MM.1S (cell line): ENCODE measurements at places on chromosomes 11 and 22.

- DNase-seq, result peak; percentile 90
Measured at GRCh38 chr22:19118329-19118880, 3.8 kb downstream of the DGCR2 start.

- no peak for DNase-seq
Measured at GRCh38 chr11:36270701-36271100, 18.5 kb downstream of the COMMD9 start.

DNA sequence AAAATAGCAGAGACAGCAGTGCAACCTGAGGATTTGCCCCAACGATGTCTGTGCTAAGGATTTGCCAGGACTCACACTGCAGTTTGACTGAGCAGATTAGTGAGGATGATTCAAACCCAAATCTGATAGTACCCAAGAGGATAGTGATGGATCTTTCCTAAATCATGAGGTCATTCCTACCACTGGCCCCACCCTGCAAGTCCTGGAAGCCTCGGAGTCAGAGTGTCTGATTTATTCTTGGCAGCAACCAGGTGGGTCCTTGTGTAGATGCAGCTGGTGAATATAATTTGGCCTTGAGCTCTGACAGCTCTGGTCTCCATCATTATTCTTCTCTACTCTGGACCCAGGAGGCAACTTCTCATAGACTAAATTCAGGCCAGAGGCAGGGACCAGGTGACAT, 179.3 kb upstream of the RAG2 start:
- DNase-seq, result no peak

- no peak for DNase-seq
Measured at GRCh38 chr11:78907636-78908035, 333.0 kb upstream of the NARS2 start.

- no peak for DNase-seq
Measured at GRCh38 chr22:31138126-31138525, 2.2 kb downstream of the PLA2G3 start.

GRCh38 chr11:1308743-1309497, 512 bp downstream of the TOLLIP start:
- DNase-seq, result no peak

GRCh38 chr22:42184852-42185251, 54.2 kb upstream of the CYP2D6 start:
- no peak for DNase-seq

GRCh38 chr11:85874265-85874664, 19.1 kb downstream of the CCDC83 start:
- DNase-seq, result no peak

- no peak for DNase-seq
Measured at GRCh38 chr11:88327462-88328143, 9.9 kb downstream of the CTSC start.

DNA sequence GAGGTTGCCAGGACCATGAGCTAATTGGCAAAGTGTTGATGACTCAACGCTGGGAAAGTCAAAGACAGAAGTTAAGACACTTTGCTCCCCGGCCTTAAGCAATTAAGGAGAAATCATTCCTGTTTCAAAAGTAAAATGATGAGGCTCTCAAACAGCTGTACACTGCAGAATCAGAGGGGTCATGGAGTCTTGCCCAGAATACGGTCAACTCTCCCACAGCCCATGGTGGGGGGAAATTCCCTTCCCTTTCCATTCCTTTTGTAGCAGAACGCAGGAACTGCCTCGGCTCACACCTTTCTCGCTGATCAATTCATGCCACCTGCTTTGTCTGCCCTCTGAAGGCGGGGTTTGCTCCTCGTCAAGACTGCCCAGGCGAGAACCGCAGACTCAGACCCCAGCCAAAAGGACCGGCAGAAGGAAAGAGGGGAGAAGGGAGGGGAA, 52.8 kb downstream of the MN1 start:
- no peak for DNase-seq

GRCh38 chr11:64268893-64269539, 15.4 kb downstream of the BAD start:
- DNase-seq, result peak; percentile 54

DNA sequence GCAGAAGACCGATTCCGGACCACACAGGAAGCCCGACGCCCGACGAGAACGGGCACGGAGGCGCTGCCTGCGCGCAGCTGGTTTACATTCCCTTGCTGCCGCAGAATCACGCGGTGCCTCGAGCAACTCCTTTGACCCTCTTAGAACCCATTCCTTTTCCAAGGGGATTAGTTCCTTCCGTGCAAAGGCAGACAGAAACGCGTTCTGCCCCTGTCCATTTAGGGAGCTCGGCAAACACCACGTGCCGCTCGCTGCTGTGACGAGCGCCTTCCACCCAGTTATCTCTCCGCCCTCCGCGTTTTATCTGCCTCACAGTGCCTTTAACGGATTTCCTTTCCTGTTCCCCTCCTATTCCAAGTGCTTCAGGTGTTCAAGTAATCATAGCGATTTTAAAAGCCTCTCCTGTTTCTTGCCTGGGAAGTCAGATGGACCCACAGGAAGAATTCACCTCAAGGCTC, 24.1 kb upstream of the MICAL3 start:
- DNase-seq, result no peak

- DNase-seq, result no peak
Measured at GRCh38 chr11:64854534-64855502, 10.4 kb upstream of the CDC42BPG start.

DNA sequence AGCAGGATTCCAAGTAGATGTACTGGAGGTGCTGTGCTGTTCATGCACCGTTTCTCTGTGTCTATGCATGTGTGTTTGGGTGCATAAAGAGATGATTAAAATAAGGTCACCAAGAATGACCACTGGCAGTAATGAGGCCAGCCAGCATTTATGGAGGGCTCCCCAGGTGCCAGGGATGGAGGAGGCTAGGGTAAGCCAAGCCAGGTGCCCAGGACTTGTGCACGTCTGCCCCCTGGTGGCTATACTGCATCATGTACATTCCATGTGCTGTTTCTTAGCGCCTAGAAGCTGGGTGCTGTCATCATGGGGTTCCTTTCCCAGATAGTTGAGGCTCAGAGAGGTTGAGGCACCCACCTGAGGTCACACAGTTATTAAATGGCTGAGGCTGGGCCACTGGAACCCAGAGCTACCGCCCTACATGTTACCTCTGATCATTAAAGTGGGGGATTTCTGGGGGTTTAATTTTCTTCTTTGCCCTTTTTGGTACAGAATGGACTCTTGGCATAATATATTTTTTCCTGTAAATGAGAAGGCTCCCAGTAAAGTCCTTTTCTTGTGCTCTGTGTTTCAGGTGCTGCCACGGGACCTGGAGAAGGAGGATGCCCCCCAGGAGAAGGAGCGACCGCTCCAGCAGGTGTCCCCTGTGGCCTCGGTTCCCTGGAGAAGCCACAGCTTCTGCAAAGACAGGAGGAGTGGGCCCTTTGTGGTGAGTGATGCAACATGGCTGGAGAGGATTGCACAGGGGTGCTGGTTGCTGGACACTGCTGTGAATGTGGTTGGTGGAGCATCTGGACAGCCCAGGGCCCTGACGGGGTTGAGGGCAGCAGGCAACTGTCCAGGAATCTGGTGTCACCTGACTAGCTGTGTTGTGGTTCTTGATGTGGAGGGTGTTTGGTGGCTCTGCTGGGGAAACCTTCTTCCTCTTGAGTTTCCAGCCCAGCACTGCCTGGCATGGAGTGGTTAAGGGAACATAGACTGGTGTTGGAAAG, 96.4 kb downstream of the KIAA1671 start:
- DNase-seq, result peak; percentile 70

DNA sequence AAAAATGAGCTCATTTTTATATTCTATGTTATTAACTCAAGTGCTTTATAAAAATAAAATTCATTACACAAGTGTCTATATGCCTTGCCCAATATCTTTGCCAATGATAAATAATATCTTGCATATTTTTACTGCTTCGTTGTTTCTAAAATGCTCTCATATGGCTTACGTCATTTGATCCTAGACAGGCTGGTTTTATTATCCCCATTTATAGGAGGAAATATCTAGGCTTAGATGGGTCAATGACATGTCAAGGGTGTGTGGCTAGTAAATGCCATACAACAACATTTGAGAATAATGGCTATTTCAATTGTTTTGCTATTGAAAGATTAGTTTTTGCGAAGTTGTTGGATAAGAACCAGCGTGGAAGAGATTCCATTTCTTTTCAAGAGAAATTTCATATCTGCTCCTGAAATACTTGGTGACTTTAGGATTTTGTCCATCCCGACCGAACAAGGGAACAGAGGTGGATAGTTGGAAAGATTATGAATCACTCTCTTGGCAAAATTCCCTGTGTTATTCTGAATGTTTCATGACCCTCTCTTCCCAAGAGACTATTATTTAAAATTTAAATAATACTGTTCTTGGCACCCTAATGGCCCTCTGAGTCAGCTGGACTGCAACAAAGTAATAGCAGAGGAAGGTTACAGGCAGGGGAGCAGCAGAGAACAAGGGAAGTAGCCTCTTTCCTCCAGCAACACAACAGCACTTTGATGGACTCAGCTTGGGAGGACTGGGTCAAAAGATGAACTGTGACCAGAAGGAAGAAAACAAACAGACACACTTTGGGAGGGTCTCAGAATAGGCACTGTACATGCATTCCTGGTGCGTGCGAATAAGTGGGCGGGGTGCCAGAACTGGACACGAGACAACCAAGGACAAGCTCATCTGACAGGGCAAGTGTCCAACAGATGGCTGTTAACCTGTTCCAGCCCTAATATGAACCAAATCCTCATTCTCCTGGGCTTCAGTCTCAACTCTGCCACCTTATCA, 94.5 kb downstream of the ME3 start:
- DNase-seq, result no peak

DNA sequence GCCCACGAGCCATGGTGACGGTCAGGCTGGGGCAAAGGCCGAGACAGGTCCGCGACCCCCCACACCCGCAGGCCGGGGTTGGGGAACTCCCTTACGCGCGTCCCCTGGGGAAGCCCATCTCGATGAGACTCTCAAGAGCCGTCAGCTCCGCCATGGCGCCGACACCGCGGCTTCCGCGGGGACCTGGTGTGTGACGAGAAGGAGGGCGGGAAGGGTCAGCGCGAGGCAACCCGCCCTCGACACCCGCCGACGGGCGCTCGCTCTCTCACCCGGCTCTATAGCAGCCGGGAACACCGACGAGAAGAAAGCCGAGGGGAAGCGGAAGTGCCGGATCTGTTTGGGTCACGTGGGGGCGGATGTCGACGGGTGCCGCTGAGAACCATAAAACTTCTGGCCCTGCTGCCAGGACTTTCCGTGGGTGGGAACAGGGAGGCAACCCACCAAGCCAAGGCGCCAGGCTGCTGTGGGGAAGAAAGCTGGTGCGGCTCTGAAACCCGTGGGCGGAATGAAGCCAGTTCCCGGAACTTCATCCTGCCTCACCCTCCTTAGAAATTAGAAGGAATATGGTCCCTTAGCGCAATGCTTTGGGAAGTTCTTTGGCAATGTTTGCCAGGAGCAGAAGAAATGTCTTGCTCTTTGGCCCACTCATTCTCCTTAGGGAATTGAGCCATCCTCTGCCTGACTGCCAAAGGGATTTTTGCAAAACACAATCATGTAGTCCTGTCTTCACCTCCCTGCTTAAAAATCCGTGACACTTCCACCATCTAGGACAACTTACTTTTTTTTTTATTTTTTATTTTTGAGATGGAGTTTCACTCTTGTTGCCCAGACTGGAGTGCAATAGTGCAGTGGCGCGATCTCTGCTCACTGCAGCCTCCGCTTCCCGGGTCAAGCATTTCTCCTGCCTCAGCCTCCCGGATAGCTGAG, at the start of gene UBXN1:
Gene UBXN1, minus strand, starts transcription at position 304 of the 927 bp plus-strand sequence. Its CDS starts 150 bp downstream, at position 154.
- DNase-seq, result peak; percentile 87
